ENCODE measurements at places on chromosomes 7 and 10. TPM values are rescaled to one million over a fixed set of nuclear protein-coding genes. Genes with fewer than 3 reads are reported as not detected.

- H3K27me3 ChIP-seq = no peaks in the 10 kb centered on the region
- no peak overlapping the region for H3K27ac ChIP-seq
- H3K4me1 ChIP-seq = no peaks in the 10 kb centered on the region
- no peaks in the 10 kb centered on the region for H3K36me3 ChIP-seq
Measured at GRCh38 chr10:54010337-54010933, 790.6 kb downstream of the PCDH15 start.

GRCh38 chr10:131574363-131574706, 262.8 kb upstream of the TCERG1L start:
- no peaks in the 10 kb centered on the region for H3K36me3 ChIP-seq
- H3K27ac ChIP-seq = no peak overlapping the region
- no peaks in the 10 kb centered on the region for H3K4me1 ChIP-seq
- H3K4me3 ChIP-seq = no peak overlapping the region
- H3K27me3 ChIP-seq = no peaks in the 10 kb centered on the region

DNA sequence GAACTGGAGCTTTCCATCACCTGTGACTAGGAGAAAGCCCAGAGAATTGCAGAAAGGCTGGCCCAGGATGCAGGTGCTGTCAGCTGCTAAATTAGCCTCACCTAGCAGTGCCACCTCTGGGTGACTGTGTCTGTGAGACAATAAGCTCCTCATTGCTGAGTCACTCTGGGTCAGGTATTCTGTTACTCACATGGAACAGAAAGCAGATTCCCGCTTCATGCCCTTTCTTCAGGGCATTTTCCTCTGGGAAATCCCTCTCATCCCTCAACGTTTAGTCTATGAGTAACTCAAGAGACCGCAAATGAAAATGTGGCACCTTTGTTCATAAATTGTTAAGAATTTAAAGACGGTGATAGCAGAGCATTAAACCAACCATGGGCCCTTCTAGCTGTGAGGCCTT, 184.0 kb downstream of the ADAM12 start:
- DNase-seq = no peak
- no peaks in the 10 kb centered on the region for H3K27me3 ChIP-seq
- no peaks in the 10 kb centered on the region for H3K4me1 ChIP-seq
- no peak overlapping the region for H3K27ac ChIP-seq
- H3K4me3 ChIP-seq = no peak overlapping the region
- H3K36me3 ChIP-seq = no peaks in the 10 kb centered on the region

- H3K36me3 ChIP-seq = peaks cover 43% of the 10 kb centered on the region
- H3K4me1 ChIP-seq = no peaks in the 10 kb centered on the region
- no peak overlapping the region for H3K27ac ChIP-seq
- no peak overlapping the region for H3K4me3 ChIP-seq
Measured at GRCh38 chr10:110600487-110601101, 33.1 kb downstream of the SMC3 start.

DNA sequence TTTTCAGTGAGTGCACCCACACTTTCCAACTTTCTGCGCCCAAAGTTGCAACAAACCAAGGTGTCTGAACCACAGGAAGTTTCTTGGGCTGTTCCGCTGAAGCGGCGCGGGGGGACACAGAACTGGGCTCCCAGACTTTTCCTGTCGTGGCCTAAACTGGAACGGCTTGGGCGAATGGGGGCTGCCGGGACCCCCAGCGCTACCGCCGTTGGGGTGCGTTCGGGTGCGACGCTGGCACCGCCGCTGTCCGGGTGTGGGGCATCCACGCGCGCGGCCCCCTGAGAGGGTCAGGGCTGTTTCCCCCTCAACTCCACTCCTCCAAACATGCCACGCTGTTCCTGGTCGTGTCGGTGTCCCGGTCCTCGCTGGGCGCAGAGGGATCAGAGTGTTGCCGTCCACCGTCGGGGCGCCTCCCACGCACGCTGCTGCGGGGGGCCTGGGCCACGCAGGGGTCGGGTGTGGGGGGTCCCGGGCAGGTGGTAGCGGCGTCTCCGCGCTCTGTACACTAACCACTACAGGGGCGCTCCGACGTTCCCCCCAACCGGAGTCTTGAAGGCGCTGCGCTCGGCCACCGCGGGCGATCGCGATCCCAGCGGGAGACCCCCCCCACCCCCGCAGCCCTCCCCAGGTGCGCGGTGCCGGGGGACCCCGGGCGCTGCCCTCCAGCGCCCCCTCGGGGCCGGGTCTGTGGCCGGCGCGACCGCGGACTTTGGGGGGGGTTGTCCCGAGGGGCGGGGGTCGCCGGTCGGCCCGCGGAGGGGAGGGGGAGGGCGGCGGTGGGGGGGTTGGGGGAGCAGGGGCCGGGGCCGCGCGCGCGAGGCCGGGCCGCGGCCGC, 2.2 kb upstream of the CUX1 start:
- peak overlapping the region; percentile 82 for H3K4me3 ChIP-seq
- peaks cover 21% of the 10 kb centered on the region for H3K4me1 ChIP-seq
- peak; percentile 62 for DNase-seq
- no peaks in the 10 kb centered on the region for H3K27me3 ChIP-seq
- H3K36me3 ChIP-seq = no peaks in the 10 kb centered on the region

- peaks cover 23% of the 10 kb centered on the region for H3K4me1 ChIP-seq
- H3K4me3 ChIP-seq = no peak overlapping the region
- H3K36me3 ChIP-seq = peaks cover 37% of the 10 kb centered on the region
- peak overlapping the region; percentile 75 for H3K27ac ChIP-seq
Measured at GRCh38 chr10:102455893-102456471, 4.6 kb upstream of the C10orf95 start.

DNA sequence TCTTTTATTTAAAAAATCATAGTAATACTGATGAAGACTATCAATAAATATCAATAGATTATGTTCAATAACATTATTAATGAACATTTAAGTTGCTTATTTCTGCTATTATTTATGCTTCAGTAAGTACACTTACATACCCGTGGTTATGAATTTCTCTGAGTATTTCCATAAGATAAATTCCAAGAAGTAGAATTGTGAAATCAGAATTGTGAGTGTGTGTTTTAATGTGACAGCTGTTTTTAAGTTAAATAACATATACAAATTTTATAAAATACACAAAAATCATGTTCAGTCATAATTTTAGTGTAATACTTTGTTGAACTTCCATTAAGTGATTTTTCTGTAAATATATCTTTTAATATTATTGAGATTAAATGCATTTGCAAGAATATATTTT, 37.5 kb upstream of the SEMA3E start:
- H3K36me3 ChIP-seq = no peaks in the 10 kb centered on the region
- no peaks in the 10 kb centered on the region for H3K4me1 ChIP-seq
- H3K27me3 ChIP-seq = no peaks in the 10 kb centered on the region
- no peak overlapping the region for H3K27ac ChIP-seq
- DNase-seq = no peak

- no peaks in the 10 kb centered on the region for H3K36me3 ChIP-seq
- H3K4me3 ChIP-seq = no peak overlapping the region
- peaks cover 1% of the 10 kb centered on the region for H3K27me3 ChIP-seq
- DNase-seq = no peak
- no peak overlapping the region for H3K27ac ChIP-seq
Measured at GRCh38 chr7:30997316-30997715, 33.6 kb downstream of the GHRHR start.

DNA sequence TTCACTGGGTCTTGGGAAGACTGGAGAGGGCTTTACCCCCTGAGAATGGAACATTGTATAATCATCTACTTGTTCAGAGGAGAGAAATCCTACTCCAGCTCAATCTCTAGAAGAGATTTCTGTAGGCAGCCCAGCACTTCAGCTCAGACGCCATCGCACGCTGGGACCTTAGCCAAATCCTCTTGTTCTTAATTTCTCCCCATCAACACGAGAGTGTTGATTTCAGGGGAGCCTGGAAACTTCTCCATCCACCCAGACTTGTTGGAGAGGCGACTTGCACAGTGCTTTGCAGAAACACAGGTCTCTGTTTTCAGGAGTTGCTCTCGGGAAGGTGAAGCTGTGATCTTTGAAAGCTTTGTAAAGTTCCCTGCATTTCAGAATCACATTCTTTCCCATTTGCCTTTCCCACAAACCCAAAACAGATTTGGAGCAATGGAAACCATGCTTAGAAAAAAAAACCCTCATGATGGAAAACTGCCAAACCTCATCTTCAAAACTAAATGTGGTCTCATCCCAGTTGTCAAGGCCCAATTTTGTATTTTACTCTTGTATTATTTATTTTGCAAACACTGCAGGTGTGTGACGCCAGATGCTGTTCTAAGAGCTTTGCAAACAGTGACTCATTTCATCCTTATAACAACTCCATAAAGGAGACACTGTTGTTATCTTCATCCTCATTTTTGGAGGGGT, 60.9 kb downstream of the CALML3 start:
- H3K4me3 ChIP-seq = no peak overlapping the region
- no peak for DNase-seq
- H3K27me3 ChIP-seq = peaks cover 1% of the 10 kb centered on the region
- no peak overlapping the region for H3K27ac ChIP-seq
- H3K36me3 ChIP-seq = no peaks in the 10 kb centered on the region

DNA sequence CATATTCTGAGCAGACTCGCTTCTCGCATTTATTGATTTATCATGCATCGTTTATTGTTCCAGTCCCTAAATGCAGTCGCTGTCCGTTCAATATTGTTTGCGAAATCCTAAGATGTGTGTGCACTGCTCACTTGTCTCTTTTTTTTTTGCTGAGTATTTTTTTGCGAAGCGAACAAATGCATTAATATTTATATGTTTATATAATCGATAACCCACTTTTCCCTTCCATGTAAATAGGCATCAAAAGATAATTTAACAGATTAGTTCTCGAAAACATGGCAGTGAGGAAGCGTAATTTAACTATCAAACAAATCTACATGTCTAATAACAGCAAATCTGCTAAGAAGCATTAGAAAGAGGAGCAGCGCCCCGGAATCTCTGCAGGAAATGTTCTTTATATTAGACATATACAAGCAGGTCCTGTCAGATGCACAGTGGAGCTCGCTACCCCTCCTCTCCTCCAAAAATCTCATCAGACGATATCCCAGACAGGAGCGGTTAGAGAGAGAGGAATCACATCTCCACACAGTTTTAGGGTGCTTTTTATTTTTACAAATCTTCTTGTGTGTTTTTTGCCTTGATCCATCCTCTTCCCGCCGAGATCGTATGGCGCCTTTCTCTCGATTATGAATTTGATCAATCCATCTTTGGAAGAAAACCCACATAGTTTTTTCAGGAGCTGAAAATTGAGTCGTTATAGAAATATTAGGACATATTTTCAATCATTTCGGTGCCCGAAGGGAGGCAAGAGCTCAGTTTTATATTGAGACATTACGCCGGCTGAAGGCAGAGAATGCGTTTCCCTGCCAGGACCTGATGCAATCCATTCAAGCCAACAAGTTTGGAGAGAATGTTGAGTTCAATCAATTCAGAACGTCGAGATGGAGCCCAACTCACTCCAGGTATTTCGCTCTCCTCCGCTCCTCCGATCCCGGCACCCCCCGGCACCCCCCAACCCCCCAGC, at the start of gene ARID5B:
TSS of gene ARID5B (plus strand) at position 871 of the 964 bp plus-strand sequence. CDS start at position 882, 11 bp downstream.
- peaks cover 46% of the 10 kb centered on the region for H3K4me1 ChIP-seq
- H3K27ac ChIP-seq = peak within 1 kb of the TSS; percentile 97
- peak within 1 kb of the TSS; percentile 86 for H3K4me3 ChIP-seq
- peak; percentile 66 for DNase-seq

DNA sequence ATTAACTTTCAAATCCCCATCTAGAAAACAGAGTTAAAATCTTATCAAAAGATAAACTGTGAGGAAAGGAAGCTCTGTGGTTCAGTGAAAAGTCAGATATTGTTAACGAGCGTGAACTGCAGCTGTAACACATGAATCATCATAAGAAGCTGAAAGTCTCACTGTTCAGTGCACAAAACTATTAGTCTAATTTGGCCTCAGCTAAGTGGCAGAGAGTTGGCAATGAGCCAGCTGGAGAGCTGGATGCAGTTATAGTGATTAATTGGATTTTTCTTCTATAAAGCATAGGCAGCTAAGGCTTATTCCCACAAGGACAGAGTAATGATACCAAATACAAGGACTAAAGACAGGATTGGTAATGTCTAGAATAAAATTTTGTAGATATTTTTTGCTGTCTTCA, 101.1 kb upstream of the ABCB5 start:
- no peaks in the 10 kb centered on the region for H3K36me3 ChIP-seq
- H3K27me3 ChIP-seq = no peaks in the 10 kb centered on the region
- H3K4me3 ChIP-seq = no peak overlapping the region
- no peaks in the 10 kb centered on the region for H3K4me1 ChIP-seq
- H3K27ac ChIP-seq = no peak overlapping the region

- peaks cover 4% of the 10 kb centered on the region for H3K27me3 ChIP-seq
- H3K27ac ChIP-seq = no peak overlapping the region
- H3K36me3 ChIP-seq = no peaks in the 10 kb centered on the region
- DNase-seq = no peak
Measured at GRCh38 chr7:20744954-20745446, 41.7 kb downstream of the SP8 start.

DNA sequence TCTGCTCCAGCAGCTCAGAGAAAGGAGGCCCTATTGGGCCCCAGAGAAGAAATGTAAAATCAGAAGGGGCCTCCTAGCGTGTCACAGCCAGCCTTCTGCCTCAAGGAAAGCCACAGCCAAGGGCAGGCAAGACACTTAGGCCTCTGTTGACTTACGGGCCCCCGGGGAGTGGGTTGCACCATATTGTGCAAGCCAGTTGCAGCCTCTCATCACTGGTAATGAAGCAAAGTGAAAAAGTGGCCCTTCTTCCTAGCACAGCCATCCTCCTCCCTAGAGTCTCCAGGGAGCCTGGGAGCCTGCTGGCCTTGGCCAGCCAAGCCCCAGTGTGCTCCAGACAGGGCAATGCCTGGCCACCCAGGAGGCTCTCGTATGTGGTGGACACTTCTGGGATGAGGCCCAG, 56.2 kb upstream of the GDF10 start:
- no peak overlapping the region for H3K27ac ChIP-seq
- peaks cover 14% of the 10 kb centered on the region for H3K4me1 ChIP-seq
- H3K36me3 ChIP-seq = no peaks in the 10 kb centered on the region

DNA sequence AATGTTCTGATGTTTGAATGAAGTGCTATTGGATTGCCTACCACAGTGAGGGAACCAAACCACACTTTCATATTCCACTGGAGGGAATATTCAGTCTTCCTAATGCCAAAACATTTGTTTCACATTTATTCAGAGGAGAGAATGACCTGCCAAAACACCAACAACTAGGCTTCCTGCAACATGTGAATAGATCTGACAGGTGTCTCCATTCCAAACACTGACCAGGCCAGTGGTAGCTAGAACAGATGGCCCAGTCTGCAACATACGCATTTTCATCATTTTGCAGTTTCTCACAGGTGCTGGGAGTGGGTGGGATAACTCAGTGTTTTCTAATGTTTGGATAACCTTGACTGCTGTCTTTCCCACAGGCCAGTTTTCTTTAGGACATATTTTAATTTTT, 110.0 kb downstream of the RELN start:
- no peak for DNase-seq
- no peaks in the 10 kb centered on the region for H3K4me1 ChIP-seq
- H3K4me3 ChIP-seq = no peak overlapping the region
- peaks cover 4% of the 10 kb centered on the region for H3K27me3 ChIP-seq
- H3K36me3 ChIP-seq = no peaks in the 10 kb centered on the region
- H3K27ac ChIP-seq = no peak overlapping the region

Gene BTBD16
- total RNA-seq = not detected

Gene GPR26
- not detected for total RNA-seq

Gene SFTPA2
- total RNA-seq = not detected

Gene CRHR2
- not detected for total RNA-seq

Gene TMEM184A
- total RNA-seq = not detected

Gene LRMDA
- not detected for total RNA-seq

Gene SUGCT
- 2.0 TPM for total RNA-seq
